ENCODE measurements at places on chromosomes 2 and 18.

- no peak for DNase-seq
These were observed 72.8 kb downstream of the NEDD4L start for GRCh38 chr18:58116818-58117217.

- DNase-seq, result no peak
These were observed 91.2 kb downstream of the GALR1 start for GRCh38 chr18:77340815-77341214.

DNA sequence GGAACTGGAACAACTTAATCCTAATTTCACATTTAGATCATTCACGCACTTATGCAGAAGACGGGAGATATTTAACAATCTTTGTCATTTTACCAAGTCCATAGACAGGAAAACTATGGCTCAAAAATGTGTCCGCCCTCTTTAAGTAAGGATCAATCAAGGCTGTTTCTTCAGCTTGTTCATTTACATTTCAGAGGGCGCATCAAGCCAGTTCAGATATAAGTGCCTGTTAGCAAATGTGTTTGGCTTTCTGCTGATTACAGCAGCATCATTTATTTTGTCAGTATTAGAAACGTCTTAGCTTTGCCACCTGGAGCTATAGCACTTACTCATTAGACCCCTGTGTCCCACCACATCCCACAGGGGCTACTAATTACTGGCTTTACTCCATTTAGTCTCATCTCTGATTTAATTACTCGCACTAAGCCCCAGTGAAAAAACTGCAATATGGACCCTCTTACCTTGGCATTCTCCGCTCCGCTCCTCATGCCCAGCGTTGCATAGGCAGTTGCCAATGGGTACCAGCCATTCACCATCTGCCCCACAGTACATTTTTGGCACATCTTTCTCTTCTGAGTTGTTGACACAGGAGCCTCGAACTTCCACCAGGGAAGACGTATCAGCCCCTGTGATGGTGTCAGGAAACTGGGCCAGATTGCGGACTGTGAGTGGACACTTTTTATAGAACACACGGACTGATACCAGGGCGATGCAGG lies 8.7 kb downstream of the EPHA4 start:
- no peak for DNase-seq

DNA sequence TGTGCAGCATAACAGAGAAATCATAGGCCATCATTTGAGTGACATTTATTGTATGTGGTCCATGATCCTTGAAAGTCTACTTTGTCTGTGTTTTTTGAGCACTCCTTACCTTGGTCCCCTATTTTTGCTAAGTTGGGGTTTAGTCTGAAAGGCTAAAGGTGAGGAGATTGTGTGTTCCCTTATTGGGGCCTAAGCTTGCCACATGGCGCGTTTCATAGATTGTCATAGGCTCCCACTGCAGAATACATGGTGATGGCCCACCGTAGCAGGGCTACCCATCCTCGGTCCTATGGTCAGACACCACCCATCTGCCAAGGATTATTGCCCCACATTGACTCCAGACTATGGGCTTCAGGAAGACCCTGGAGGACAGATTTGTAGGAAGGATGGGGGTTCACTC lies 117.0 kb upstream of the ZSWIM2 start:
- DNase-seq, result no peak

- no peak for DNase-seq
These were observed 122.7 kb downstream of the VIT start for GRCh38 chr2:36819095-36819711.

GRCh38 chr2:30382995-30383394 lies 64.1 kb upstream of the LCLAT1 start:
- DNase-seq, result no peak

GRCh38 chr2:60422826-60423483 lies 130.5 kb downstream of the BCL11A start:
- no peak for DNase-seq

GRCh38 chr2:37263839-37264238 lies 32.4 kb downstream of the NDUFAF7 start:
- no peak for DNase-seq

GRCh38 chr18:42028247-42028832 lies 73.3 kb downstream of the PIK3C3 start:
- no peak for DNase-seq

GRCh38 chr2:101844055-101844635 lies 146.6 kb downstream of the MAP4K4 start:
- no peak for DNase-seq

DNA sequence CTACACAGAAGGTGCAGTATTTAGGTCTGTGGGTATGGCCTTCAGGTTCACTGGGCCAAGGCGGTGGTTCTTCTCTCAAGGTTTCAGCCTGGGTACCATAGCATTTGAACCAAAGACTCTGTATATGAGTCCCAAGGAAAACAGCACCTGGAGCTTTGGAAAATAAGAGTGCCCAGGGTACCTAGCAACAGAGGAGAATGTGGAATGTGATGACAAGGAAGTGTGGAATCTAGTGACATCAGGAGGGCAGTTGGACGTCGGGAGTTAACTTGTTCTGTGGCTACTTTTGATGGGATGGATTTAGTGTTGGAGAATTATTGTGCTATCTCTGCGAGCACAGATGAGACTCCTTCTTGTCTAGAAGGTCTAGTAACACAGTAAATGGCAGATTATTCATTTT lies 201.2 kb downstream of the NOL4 start:
- DNase-seq, result no peak

GRCh38 chr2:7377916-7378569 lies 460.8 kb downstream of the RNF144A start:
- peak; percentile 65 for DNase-seq

- no peak for DNase-seq
These were observed 27.0 kb downstream of the IMPA2 start for GRCh38 chr18:12008181-12008767.

DNA sequence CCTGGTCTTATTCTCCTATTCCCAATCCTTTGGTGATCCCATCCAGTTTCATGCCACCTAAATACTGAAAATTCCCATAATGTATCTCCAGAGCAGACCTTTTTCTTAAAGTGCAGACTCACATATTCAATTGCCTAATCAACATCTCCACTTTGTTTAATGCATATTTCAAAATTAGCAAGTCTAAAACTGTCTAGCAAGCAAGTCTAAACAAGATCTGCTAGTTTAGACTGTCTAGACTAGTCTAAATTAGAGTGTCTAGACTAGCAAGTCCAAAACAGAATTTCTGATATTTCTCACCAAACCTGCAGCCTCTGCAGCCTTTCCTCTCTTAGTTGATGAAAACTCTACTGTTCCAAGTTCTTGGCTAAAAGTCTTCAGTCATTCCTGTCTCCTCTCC lies 44.6 kb downstream of the THUMPD2 start:
- no peak for DNase-seq

GRCh38 chr2:128941751-128942150 lies 623.1 kb upstream of the HS6ST1 start:
- no peak for DNase-seq

DNA sequence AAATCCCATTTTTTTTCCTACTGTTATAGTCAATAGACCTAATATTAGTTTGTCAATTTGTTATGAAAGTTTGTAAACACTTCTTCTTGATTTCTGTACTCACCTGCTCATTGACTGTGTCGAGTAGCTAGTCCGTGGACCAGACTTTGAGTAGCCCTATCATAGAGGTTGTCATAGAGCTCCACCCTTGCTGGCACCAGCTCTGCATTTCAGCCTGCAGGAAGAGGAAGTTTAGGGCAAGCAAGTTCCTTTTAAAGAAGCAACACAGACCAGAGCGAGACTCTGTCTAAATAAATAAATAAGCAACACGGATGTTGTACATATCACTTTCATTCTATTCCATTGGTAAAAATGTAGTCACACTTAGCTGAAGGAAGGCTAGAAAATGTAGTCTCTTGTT lies 74.0 kb downstream of the MCFD2 start:
- DNase-seq, result peak; percentile 43

DNA sequence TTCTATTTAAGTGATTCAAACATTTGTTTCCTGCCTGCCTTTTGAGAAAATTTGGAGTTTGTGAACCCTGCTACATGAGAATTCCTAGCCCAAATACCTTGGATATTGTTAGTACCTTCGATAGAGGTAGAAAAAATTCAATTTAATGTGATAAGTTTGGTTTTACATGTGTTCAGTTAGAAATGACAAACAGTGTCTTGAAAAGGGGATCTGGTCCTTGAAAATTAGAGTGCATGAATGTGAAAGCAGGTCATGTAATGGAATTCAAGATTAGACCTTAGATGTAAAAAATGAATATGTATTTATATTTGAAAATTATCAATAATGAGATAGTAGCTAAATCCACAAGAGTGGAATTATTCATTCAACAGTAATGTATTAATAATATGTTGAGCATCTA lies 70.5 kb downstream of the PIK3C3 start:
- DNase-seq, result no peak

GRCh38 chr2:42338567-42339190 lies 22.3 kb downstream of the COX7A2L start:
- DNase-seq, result no peak

DNA sequence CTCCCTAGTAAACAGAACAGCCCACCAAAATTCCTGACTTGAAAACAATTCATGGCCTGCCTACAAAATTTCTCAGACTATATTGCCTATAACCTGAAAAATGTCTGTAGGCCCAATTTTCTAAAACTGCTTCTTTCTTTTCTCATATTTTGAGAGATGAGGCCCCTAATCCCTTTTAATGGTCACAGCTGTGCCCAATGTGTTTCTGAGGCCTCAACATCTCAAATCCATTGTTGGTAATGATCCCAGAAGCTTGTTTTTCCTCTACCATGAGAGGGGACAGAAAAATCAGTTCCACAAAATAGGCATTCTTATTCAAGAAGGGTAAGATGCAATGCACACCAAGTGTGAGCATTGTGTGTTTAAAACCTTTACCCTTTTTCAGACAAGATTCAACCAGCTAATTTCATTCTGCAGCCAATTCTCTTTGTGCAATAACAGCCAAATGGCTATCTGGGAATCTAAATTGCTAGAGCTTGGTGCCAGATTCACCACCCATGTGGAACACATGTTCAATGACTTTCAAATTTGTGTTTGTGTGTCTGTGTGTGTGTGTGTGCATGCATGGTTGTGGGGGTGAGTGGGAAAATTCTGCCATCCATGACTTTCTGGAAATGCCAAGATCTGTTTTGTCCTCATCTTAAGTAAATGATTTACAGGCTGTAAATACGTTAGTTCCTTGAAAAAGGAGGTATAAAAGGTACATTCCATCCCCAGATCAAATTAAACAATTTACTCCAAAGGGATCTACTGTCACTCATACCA lies 319.5 kb downstream of the TNS1 start:
- no peak for DNase-seq

DNA sequence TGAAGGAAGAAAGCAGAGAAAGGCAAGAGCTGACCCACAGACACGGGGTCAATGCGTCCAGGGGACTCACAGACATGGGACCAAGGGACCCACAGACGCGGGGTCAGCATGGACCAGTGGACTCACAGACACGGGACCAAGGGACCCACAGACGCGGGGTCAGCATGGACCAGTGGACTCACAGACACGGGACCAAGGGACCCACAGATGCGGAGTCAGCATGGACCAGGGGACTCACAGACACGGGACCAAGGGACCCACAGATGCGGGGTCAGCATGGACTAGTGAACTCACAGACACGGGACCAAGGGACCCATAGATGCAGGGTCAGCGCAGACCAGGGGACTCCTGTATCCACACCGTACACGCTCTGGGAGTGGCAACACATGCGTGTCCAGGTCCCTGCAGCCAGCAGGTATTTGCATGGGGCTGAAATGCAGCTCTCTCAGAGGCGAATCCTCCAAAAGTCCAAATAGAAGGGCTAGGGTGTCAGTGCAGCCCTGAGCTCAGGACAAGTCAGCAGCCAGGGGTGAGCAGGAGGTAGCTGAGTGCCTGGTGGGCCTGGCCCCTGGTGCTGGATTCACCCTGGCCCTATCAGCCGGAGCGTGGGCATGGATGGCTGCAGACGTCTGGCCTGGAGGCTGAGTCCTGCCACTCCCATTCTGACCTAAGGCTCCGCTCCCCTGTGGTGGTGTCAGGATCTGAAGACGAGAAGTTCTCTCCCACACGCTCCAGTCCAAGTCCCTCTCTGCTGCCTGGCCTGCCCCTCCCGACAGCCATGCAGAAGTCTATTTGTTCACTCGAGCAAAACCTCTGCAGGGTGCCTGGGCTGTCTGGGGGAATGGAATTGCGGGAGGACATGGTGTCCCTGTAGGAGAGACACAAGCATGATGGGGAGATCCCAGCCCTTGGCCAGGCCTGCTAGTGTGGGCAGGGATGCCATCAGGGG lies 28.5 kb downstream of the TMEM18 start:
- no peak for DNase-seq

Measured in upper lobe of right lung (tissue), 1 donor.